NCI-H1694 treated with DMSO at 0.1 percent for 48 hours (cell line): ENCODE measurements at places on chromosomes 11 and 22.

DNA sequence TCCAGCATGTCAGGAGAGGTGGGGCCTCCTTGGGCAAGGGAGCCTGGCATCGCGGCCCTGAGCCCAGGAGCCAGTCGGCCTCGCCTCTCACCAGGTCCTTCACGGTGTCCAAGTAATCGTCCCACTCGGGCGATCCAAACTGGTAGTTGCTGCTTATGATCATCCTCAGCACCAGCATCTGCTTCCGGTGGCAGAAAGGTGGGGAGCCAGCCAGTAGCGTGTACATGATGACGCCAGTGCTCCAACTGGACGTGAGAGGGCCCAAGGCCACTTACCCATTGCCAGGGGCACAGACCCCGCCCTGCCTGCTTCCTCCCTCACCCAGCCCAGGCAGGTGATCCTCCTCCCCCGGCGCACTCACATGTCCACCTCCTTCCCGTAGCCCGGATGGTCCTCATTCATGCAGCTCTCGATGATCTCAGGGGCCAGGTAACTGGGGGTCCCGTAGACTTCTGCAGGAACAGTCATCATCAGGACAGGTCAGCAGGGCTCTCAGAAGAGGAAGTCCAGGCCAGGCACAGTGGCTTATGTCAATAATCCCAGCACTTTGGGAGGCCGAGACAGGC is 214.7 kb downstream of the OR4C45 start:
- DNase-seq, result no peak

DNA sequence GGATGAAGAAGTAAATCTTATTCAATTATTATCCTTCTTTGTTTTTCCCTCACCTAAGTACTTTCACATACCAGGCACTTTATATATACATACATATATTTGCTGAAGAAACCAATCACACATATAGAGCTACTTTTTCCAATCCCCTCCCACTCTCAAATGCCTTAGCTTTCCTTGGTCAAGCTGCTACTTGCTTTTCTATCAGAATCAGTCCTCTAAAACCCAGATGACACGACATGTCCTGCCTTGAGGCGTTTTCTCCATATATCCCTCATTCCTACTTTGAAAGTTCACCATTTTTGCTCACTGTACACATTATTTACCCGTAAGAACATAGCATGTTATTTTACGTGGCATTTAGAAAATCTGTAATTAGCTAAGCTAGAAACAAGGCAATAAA is 5.4 kb downstream of the RAB38 start:
- no peak for DNase-seq

DNA sequence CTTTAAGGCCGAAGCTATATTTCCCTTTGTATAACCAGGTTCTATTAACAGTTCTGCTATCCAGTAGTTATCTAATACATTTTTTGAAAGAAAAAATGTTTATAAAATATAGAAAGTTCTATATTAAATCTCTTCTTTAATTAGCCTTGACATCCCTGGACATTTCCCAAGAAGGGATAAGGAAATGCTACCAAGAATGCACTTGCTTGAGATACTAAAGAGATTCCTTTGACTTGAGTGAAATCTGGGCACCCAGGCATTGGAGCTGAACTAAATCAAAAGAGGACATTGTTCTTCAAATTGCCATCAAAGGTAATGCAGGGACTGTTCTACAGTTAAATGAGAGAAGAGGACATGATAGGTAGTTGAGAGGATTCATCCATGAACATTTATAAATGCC is 535.9 kb upstream of the FAT3 start:
- DNase-seq, result no peak

GRCh38 chr11:73239571-73240189 is 21.6 kb downstream of the P2RY2 start:
- DNase-seq, result no peak

DNA sequence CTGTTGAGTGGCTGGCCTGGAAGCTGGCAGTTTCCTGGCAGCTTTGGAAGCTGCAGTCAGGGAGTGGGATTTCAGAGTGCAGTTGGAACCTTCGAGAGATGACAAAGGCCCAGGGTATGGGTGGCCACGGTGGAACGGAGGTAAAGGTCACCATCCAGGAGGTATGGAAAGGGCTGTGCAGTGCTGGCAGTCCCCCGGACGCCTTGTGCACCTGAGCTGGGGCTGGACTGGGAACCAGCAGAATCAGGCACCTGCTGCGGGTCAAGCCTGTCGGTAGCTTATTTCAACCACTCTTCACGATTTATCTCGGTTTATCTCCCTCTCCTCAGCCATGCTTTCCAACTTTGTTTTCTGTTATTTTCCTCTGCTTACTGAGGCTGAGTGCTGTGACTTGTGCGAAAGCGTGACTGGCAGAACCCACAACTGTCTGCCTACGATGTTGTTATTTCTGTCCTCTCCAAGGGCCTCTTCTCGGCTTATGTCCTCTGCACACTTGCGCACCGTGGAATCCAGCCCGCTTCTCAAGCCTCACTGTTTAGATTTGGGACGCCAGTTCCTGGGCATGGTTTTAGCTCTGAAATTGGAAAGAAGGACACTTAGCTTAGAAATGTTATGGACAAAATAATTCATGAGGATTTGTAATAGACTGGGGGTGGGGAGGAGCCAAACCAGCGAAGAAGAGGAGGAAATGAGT is 24.0 kb upstream of the ATXN10 start:
- DNase-seq, result no peak

DNA sequence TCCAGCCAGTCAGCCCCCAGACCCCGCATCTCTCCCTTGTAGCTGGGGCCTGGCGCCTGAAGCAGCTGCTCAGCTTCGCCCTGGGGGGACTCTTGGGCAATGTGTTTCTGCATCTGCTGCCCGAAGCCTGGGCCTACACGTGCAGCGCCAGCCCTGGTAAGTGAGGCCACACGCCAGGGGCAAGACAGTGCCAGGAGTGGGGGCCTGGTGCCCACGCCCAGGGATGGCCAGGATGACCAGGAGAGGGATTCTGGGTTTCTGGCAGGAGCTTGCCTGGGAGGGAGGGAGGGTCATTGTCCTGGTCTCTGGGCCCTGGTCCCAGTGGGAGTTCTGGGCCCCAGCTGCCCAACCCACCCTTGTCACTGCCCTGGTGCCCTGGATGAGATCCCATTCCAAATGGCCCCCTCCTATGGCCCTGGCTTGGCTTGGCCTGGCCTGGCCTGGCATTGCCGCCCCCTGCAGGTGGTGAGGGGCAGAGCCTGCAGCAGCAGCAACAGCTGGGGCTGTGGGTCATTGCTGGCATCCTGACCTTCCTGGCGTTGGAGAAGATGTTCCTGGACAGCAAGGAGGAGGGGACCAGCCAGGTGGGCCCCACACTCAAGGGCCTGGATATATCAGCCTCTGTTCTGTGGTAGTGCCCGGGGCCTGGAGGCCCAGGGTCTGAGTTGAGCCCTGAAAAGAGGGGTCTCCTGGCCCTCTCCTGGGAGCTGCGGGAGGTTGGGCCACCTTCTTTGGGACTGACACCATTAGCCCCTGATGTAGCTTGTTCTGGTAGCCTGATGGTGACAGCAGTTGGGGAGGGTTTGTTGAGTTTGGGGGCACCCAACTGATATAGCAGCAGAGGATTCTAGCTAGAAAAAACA is 3.7 kb downstream of the SLC39A13 start:
- no peak for DNase-seq

DNA sequence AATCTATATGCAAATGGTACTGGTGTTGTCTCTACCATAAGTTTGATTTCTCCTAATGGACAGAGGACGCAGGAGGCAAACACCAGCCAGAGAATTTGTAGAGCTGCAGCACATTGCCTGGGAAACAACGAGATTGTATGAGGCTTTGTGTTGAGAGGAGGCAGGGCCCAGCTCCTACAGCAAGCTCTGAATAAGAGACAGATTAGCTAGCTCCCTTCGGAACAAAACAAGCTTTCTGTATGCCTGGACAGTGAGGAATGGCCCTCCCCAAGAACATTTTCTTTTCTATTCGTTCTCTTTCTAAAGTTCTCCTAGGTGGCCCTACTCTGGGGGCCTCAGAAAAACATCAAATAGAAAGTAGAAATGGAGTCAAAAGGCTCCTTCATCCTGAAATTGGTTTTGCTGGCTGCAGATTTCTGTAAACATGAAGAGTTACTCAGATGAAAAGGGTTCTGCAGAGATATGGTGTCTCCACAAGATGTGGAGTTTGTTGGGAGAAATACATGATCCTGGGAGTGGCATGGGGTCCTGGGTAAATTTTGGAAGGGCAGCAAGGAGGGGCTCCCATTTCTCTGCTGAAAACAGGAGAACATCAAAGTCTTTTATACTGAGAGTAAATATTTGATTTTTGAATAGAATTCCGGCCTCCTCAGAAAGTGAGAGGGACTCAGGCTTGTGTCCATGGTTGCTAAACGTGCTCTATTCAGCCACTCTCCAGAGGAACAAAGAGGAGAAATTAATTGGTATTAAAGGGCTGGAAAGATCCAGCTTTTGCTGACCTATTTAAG is 6.8 kb upstream of the HEPACAM start:
- no peak for DNase-seq

DNA sequence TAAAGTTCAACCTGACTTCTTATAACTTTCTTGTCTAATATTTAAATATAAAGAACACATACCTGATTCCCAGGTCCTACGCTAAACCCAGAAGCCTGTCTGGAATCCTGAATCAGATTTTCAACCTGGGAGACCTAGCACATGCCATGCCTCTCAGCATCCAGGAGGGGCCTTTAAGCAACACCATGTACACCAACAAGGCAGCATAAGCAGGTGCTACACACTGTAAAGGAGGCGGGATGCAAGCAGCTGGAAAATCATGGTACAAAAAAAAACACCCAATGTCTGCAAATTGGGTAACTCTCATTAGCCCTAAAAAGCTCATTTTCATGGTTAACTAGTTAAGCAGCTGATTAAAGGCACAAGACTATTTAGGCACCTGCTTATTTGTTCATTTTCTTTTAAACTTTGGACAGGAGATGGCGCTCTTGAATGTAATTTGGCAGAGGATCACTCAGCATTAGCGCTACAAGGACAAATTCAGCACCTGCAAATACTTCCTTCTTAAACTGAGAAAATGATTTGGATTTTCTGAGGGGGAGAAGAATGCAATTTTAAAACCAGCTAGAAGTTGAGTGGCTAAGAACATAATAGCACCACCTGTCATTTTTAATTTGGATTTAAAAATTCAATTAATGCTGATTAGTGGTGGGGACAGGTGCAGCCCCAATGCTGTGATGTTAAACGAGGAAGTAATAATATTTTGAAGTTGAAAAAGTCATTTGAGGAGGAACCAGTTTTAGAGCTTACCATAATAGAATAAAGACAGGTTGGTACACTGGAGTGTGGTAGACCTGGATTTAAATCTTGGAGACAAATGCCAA is 104.0 kb downstream of the FAR1 start:
- DNase-seq, result peak; percentile 60

DNA sequence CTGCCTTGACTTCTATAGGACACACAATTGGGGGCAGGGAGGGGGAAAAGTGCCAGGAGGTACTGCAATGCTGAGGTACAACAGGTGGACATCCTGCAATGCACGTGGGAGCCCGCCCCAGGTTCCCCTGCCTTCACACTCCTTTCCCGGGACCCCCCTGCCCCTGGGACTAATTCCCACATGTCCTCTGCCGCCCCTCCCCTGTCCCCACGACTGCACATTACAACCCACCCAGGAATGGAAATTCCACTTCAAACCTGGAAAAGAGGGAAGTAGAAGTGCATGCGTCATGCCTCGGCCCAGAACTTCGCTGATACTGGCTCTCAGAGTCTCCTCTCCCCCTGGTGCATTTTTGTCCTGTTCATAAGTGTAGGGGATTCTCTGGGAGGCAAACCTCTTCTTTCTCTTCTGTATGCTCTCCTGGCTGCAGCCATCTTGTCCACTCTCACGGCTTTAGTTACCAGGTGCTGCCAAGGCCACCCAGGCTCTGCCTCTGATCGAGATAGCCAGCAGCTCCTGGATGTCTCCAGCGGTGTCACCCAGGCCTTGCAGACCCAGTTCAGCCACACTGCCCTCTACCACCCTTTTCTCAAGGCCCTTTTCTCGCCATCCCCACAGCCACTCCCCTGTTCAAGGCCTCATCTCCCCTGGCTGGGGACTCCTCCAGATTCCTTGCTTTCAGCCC is 43.7 kb downstream of the GDPD5 start:
- no peak for DNase-seq

- no peak for DNase-seq
These were observed 5.2 kb downstream of the LGR4 start for GRCh38 chr11:27467181-27467913.

- no peak for DNase-seq
These were observed 1.8 kb upstream of the SLC36A4 start for GRCh38 chr11:93199616-93200015.

GRCh38 chr11:95821640-95822039 is 31.3 kb downstream of the CEP57 start:
- no peak for DNase-seq

DNA sequence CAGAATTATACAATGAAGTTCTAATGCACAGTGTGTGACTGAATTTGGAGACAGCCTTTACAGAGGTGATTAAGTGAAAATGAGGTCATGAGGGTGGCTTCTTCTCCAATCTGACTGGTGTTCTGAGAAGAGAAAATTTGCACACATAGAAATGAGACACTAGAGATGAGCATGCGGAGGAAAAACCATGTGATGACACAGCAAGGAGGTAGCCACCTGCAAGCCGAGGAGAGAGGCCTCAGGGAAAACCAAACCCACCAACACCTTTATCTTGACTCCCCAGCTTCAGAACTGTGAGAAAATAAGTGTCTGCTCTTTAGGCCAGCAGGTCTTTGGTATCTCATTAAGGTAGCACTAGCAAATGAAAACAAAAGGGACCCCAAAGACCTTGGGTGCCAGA is 93.2 kb downstream of the GGTLC2 start:
- DNase-seq, result no peak

DNA sequence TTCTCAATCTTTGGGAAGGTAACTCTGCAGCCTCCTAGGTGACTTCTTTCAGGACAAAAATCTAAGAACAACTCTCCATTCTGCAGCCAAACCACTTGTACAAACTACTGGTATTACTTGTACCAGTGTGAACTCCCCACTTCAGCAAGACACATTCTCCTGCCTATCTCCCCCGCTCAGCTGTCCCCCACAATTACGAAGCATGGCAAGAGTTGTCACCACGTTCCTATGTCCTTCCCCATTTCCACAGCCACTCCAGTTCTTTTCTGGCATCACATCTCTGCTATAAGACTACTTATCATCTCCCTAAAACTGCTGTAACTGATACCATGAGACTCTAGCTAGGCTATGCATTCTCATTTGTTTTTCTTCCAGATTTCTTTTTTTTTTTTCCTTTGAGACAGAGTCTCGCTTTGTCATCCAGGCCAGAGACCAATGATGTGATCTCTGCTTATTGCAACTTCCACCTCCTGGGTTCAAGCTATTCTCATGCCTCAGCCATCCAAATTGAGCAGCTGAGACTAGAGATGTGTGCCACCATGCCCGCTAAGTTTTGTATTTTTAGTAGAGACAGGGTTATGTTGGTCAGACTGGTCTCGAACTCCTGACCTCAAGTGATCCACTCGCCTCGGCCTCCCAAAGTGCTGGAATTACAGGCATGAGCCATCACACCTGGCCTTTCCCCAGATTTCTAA is 71.9 kb upstream of the CDON start:
- no peak for DNase-seq

DNA sequence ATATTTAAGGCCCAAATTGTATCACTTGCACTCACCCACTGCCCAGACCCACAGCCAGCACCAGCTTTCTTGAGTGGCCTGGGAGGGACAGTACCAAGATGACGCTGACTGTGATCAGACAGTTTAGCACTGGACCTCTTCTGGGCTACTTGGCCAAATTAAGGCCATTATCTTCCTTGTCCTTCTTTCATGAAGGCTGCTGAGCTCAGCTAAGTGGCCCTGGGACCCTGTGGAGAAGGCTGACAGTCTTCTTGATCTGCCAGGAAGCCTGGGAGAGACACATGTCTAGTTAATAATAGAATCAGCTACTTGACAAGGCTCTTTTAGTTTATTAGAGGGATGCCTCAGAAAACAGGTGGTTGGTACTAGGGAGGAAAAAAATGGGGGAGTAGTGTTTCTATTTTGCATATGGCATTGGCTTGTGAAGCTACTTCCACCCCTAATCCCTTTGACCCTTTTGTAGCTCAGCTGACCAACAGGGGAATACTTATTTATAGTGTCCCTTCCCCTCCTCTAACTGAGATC is 127.9 kb upstream of the NTM start:
- DNase-seq, result no peak
